Diencephalon (tissue), 1 donor: ENCODE measurements at places on chromosomes 7 and 10. TPM values are rescaled to one million over a fixed set of nuclear protein-coding genes. Genes with fewer than 3 reads are reported as not detected.

Gene SPDYE2B
- total RNA-seq = not detected

Gene ARMC10
- 39.0 TPM for total RNA-seq

Gene GNG11
- 6.5 TPM for total RNA-seq

Gene AFAP1L2
- 18.7 TPM for total RNA-seq

Gene TFPI2
- total RNA-seq = 0.92 TPM

Gene CACNB2
- 35.3 TPM for total RNA-seq

Gene SYT15B
- 1.4 TPM for total RNA-seq

Gene SHTN1
- 52.6 TPM for total RNA-seq

Gene DNAH11
- total RNA-seq = 8.3 TPM

Gene CAMK2B
- 112 TPM for total RNA-seq

Gene NEUROD6
- 4.2 TPM for total RNA-seq

Gene PHYH
- 23.3 TPM for total RNA-seq

Gene TLX1
- total RNA-seq = not detected

Gene PILRA
- total RNA-seq = 1.2 TPM

Gene TSPAN12
- total RNA-seq = 16.8 TPM

Gene SRRM3
- 15.2 TPM for total RNA-seq

Gene UCN3
- total RNA-seq = not detected

Gene SLC26A5
- 0.46 TPM for total RNA-seq

Gene ST7
- total RNA-seq = 50.5 TPM

Gene BTBD16
- not detected for total RNA-seq
